ENCODE measurements at places on chromosomes 3 and 15.

- no peak for DNase-seq
These were observed 95.1 kb upstream of the MEX3B start for GRCh38 chr15:82140886-82141285.

DNA sequence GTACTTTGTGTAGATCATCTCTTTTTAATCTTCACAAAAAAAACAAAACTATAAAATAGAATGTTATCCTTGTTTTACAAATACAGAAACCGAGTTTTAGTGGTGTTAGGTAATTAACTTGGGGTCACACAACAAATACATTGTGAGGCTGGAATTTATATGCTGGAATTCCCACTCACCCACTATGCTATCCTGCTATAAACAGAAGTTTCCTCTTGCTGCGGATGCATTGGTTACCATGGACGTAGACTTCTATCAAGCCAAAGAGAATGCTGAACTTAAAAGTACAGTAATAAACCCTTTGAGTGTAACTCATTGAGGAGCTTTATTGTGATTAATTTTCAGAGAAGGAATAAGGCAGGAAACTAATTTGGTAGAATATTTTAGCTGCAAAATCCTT lies 9.2 kb downstream of the SNAP23 start:
- no peak for DNase-seq

DNA sequence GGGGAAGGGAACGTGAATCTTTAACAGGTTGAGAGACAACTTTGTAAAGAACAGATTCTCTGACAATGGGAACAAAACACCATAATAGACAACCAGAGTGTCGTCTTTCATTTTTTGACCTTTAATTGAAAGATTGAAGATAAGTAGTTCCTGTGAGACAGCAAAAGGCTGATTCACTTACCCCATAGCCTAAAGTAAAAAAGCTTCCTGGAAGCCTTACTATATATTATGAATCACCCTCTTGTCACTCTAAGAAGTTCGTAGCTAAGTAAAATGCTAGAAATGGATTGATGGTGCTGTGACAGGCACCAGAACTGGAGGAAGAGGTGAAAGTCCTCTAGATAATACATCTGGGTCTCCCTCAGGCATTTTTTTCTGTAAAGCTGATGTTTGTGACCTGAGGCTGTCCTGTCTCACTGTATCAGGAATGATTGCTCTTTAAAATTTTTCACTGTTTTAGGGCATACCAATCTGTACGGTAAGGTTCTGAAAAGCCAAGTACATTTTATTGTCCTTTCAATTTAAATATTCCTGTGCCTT lies 824.6 kb upstream of the SEMA6D start:
- DNase-seq: no peak

DNA sequence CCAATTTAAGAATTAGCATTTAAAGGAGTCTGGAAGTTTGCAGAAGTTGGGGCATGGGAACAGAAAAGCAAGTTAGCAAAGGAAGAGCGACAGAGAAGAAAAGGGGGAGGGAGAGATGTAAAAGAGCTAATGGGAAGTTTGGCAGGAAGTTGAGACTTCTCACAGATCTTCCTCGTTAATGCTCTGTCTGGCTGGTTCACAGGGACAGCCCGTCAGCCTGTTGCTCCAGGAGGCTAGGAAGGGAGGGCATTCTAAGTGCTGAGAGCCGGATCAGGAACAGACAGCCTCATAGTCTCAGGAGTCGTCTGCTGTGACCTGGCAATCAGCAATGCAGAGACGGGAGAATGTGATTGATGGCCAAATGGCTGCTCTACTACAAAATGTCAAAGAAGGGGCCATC lies 150.3 kb downstream of the AGBL1 start:
- no peak for DNase-seq

DNA sequence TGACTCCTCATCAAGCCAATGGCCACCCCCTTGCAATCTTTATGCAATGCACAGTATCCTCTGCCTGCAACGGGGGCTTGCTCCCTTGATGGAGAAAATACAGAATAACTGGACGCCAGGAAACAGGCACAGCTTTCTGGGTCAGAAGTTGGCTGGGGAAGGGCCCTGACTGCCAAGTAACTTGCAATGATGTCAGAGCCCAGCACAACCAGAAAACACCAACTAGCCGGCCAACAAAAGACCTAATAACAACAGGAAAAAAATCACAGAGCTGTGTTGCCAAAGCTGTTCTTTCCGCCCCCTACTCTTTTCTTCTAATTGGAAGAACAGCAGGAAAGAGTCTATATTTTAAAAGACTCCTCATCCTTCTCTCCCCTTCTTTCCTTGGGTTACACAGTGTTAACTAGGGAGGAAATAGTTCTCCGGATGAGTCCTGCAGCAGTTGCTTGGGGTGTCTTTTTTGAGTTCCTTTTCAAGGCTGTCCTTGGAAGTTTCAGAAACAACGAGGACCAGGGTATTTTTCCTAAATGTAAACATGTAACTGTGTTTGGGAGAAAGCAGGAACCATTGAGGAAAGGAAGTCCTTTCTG lies 1.4 kb upstream of the SEMA6D start:
- DNase-seq: no peak

DNA sequence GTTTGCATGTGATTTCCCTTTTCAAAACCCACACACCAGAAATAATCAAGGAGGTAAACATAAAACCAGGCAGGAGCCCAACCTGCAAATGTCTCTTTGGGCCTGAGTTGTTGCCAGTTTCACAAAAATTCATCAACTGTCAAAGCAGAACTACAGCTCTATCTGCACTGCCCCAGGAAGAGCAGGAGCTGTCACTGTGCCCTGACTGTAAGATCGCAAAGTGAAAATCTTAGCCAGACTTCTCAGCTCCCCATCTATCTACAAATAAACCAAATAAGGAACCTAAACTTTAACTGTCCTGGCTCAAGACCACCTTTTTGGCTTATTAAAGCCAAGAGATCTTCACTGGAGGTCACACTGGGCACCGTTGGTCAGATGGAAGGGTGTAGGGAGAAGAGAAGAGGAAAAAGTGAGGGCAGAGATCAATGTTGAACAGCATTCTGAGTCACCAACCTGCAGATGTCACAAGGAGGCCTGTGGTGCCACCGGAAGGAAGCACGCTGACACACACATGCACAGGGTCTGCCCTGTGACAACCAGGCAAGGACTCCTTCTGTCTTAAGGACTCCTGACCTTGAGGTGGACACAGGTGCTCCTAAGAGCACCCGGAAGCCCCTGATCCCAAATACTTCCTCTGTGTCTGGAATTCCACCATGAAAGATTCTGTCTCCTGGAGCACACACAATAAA lies 58.7 kb downstream of the RPN1 start:
- DNase-seq: no peak

DNA sequence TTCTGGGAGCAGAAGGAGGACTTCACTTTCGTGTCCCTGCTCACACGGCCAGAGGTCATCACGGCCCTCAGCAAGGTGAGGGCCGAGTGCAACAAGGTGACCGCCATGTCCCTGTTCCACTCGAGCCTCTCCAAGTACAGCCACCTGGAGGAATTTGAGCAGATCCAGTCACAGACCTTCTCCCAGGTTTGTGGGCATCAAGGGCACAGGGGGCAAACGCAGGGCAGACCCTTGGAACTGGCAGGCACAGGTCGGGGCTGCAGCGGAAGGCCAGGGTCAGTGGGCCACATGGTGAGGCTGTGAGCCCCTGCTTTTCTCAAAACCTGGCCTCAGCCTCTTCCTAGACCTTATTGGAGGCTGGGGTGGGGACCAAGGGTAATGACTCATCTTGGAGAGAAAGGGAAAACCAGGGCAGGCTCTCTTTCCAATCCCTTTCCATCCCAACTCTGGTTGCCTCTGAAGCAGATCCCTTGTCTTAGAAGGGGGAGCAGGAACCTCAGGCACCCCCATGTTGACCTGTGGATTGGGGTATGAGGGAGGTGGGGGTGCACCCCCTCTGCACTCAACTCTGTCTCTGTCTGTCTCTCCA lies 29.5 kb downstream of the DNAH1 start:
- no peak for DNase-seq

GRCh38 chr15:77228828-77229227 lies 157.9 kb upstream of the TSPAN3 start:
- DNase-seq: no peak

- DNase-seq: no peak
These were observed 406.6 kb downstream of the MECOM start for GRCh38 chr3:169256796-169257522.

- DNase-seq: no peak
These were observed 38.2 kb downstream of the TGFBR2 start for GRCh38 chr3:30644615-30645014.

DNA sequence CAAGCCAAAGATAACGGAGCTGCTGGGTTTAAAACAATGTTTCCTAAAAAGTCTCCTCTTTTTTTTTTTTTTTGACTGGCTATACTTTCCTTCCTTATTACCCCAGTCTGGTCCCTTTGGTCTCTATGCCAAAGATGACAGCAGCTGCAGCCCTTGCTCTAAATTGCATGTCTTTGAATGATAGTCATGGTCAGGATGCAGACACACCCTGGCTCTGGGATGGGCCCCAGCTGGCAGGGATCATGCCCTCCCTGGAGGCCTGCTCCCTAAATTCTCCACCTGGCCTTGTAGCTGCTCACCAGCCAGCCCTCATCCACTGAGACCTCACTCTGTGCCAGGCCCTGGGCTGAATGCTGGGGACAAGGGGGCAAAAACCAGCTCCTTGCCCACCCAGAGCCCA lies 95.8 kb downstream of the MESD start:
- no peak for DNase-seq

DNA sequence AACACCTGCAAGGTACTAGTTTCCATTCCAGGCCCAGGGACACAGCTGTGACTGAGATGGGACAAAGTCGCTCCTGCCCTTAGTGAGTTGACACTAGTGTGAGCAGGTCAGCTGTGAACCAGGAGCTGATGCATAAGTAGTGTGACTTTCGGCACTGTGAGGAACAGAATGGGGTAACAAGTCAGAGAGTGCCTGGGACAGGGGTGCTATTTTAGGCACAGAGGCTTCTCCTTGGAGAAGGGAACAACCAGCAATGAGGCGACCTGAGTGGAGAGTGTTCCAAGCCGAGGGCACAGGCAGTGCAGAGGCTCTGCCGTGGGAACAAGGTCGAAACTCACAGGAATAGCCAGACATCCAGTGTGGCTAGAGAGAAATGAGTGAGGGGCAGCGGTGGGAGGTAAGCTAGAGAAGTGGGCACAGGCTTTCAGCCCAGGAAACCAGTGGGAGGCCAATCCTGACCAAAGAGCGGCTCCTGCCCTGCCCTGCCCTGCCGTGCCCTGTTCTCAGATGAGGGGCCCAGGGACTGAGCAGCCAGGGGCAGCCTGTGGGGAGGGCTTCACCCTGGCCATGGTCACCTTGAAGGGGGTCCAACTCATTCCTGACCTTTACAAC lies 14.2 kb downstream of the DNAH1 start:
- DNase-seq: no peak

DNA sequence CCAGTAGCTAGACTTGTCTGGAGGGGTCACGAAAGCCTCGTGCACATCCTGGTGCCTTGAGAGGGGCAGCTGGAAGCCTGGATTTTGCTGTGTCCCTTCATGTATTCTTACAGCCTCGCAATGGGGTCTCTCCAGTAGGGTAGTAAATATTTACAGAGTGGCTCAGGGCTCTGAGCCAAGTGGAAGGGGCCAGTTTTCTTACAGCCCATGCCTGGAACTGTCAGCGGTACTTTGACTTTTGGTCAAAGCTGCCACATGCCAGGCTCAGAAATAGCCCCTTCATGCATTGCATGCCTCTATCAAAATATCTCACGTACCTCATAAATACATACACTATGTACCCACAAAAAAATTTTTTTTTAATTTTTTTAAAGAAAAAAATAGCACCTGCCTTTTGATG lies 119.2 kb downstream of the OSBPL10 start:
- DNase-seq: no peak

DNA sequence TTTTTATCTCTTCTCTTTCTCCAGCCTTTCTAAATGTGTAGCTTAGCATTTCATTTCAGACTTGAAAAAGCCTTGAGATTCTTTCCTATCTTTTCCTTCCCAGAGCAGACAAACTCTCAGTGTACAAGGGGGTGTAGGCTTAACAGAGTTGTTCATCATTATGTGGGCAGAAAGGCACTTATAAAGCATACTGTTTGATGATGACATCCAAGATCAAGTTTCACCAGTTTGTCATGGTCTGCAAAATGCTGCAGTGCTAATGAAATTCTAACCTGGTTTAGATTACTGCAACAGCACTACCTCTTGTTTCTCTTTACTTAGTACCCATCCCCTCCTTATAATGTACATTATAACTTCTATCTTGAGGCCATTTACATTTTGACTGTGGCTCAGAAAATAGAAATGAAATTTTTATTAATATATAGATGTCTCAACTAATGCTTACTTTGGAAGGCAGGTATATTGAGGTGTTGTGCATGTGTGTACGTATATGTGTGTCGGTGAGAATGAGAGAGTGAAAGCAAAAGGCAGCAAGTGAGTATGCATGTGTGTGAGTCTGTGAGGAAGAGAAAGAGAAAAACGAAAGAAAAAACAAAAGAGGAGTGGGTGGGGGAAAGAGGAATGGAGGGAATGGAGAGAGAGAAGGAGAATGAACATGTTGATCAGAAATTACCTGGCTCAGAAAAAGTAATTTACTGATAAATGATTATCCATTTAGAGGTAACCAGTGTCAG lies 1043.6 kb downstream of the TUSC7 start:
- DNase-seq: no peak

DNA sequence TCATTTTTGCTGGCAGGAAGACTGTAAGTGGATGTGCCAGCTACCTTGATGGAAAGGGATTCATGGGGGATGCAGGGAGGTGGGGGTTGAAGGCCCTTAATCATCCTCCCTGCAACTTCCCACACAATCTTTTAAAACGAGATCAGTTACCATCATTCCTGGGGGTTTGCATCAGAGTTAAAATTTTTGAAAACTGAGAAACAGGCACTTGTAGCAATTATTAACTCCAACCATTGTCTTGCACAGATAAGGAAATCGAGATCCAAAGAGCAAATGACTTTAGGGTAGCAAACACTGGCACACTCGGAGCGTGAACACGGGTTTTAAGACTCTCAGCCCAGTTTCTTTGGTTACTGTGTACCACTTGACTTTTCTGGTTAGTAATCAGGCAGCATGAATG lies 41.9 kb downstream of the GPD1L start:
- DNase-seq: no peak
